ENCODE measurements at places on chromosomes 16 and 17.

GRCh38 chr17:17814162-17815061 lies 22.4 kb downstream of the SREBF1 start:
- peak; percentile 92 for DNase-seq

DNA sequence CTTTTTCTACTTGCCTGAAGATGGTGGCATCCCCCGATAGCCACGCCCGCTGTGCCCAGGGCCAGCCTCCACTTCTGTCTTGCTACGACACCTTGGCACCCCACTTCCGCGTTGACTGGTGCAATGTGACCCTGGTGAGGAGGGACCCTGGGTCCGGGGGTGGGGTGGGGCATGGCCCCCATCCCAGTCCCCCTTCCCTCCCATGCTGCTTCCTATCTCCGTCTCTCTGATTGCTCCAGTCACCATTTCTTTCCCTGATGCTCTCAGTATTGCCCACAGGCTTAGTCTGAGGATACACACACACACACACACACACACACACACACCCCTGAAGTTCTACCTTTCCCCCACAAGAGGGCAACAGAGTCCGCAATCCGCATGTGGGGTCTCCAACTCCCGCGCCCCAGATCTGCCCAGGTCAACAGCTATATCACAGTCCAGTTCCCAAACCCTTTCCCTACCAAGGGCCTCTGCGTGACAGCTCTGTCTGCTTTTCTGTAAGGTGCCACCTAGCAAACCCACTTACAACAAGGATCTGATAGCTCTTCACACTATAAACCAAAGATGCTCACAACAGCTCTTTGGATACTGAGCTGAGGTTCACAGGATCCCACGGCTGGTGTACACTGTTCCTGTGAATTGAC lies 3.4 kb downstream of the SGCA start:
- peak; percentile 34 for DNase-seq

DNA sequence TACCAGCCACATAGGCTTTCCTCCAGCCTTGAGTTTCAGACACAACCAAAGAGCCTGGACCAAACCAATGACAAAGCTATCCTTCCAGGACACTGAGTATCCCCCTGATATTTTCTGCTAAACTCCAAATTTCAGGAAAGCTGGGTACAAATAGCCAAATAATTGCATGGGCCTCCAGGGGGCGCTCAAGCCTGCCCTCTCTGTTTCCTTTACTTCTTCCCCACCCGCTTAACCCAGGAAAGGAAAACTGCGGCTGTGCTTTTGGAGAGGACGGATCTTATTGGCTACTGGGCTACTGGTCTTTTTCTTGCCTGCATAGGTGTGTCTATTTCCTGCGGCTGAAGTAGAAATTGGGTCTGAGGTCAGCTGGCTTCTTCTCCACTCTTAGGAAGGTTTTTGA lies 30.1 kb downstream of the GNGT2 start:
- peak; percentile 68 for DNase-seq

GRCh38 chr17:2060681-2061440 lies 6.0 kb downstream of the HIC1 start:
- DNase-seq = no peak

- no peak for DNase-seq
Measured at GRCh38 chr16:66008136-66008535, 358.4 kb upstream of the CDH5 start.

DNA sequence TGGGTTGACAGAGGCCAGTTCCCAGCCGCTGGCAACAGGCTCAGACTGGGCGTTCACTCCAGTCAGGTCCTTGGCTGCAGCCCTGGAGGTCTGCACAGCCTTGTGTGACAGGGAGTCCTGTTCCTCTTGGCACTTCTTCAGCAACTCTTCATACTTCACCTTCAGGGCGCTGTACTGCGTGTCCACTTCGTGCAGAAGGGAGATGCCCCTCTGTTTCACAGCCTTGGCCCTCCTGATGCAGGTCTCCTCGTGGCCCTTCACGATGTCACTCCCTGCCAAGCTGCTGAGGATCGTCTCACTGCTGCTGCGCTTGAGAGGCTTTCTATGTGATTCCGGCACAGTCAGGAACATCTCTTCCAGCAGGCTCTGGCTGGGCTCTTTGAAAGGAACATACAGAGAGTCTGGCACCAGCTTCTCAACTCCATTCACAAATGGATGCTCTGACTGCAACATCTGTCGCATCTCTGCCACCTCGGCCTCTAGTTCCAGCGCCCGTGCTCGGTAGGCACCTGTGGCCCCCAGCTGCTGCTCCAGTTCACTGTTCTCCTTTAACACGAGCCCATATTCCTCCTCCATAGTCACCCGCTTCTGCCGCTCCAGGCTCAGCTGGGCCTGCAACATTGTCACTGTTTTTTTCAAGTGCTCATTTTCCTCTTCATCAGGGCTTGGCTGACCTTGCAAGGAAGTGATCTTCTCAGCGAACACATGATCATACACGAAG lies 27.2 kb downstream of the CDR2 start:
- DNase-seq = no peak
